Left renal cortex interstitium (tissue), 4 donors: ENCODE measurements at places on chromosomes 16 and 17.

GRCh38 chr17:46929413-46929812 is 6.5 kb downstream of the GOSR2 start:
- DNase-seq, result no peak

- DNase-seq, result no peak
Measured at GRCh38 chr17:50062293-50063243, 6.7 kb downstream of the ITGA3 start.

DNA sequence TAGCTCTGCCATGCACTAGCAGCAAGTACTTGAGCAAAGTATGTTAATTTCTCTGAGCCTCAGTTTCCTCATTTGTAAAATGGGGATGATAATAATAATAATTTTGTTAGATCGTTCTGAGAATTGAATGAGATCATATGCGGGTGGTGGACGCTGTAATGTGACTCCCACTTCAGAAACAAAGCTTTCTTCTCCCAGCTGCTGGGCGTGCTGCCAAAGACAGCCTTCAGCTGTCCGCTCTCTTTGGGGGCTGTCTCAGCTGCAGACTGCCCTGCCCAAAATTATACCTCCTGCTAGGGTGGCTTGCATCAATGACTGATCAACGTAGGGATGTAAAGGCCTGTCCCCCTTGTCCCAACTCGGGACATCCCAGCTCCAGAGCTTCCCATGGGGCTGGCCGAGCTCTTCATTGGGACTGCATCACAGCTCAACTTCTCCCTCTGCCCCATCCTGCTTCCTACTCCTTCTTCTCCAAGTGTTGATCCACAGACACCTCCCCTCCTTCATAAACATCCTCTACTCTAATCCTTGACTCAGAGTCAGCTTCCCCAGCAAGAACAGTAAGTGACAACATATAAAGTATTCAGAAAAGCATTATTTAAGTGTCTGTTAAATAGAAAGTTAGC is 30.7 kb upstream of the CDH5 start:
- peak; percentile 46 for DNase-seq

- no peak for DNase-seq
Measured at GRCh38 chr17:78027121-78027520, 68.6 kb downstream of the TNRC6C start.

DNA sequence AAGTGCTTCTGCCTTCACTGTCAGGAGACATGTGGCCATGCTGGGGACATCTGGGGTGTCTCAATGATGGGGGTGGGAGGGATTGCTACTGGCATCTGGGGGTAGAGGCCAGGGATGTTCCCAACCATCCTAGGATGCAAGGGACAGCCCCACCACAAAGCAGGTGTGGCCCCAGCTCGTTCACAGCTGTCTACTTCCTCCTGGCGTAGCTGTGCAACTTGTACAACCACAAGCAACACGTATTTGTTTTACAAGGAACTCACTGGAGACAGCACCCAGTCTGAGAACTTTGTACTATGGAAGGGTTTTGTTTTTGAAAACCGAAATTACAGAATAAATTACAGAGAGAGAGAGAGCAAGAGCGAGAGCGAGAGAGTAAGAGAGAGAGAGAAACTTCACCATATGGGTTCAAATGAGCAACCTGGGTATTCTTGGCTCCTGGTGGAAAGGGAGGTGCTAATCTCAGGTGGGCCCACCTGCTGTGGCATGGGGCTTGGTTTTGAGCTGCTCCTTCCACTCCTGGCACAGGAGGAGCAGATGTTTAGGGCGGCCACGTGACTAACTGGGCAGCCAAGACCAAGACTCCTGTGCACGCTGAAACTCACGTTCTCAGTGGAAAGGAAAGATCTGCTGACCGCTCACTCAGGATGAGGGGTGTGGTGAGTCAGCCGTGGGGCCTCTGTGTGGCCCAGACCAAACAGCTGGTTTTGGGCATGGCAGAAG is 17.5 kb upstream of the TNFRSF13B start:
- no peak for DNase-seq

- peak; percentile 28 for DNase-seq
Measured at GRCh38 chr17:77036841-77037381, 103.9 kb upstream of the SEC14L1 start.

- no peak for DNase-seq
Measured at GRCh38 chr16:30005341-30006094, 5.3 kb downstream of the DOC2A start.

- no peak for DNase-seq
Measured at GRCh38 chr16:66874079-66874775, 6.1 kb upstream of the PDP2 start.

DNA sequence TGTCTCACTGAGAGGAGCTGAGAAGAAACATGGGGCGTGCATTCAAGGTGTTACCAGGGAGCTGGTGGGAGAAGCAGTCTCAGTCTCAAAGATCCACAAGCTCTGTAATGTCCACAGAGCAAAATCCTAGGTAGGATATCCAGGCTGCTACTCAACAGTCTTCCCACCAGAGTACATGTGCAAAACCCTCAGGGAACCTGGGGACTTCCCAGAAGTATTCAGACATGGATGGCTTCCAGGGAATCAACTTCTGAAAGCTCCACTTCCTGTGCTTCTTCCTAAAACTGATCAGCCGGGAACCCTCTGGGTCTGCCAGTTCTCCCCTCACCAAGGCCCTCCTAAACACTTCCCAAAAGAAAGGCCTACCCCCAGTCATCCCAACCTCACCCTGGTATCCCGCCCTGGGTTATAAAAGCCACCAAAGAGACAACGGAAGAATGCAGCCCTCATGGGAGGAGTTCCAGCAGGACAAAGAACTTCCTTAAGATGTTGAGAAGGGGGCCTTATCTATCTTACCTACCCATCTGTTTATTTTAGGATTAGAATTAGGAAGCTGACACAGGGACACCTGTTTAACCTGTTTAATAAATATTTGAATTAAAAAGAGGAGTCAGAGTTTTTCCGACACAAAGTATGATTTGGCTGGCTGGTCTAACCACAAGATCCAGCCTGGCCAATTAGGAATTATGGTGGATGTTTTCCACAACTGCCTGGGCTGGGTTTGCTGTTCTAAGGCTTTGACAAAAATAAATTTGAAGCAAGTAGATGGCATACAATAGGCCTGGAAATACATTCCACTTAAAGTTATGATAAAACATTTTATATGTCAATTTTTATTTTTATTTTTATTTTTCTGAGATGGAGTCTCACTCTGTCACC is 37.0 kb downstream of the CUEDC1 start:
- DNase-seq, result no peak

- no peak for DNase-seq
Measured at GRCh38 chr16:17287166-17287800, 183.5 kb downstream of the XYLT1 start.

- no peak for DNase-seq
Measured at GRCh38 chr16:89098767-89099430, 5.2 kb downstream of the ACSF3 start.

DNA sequence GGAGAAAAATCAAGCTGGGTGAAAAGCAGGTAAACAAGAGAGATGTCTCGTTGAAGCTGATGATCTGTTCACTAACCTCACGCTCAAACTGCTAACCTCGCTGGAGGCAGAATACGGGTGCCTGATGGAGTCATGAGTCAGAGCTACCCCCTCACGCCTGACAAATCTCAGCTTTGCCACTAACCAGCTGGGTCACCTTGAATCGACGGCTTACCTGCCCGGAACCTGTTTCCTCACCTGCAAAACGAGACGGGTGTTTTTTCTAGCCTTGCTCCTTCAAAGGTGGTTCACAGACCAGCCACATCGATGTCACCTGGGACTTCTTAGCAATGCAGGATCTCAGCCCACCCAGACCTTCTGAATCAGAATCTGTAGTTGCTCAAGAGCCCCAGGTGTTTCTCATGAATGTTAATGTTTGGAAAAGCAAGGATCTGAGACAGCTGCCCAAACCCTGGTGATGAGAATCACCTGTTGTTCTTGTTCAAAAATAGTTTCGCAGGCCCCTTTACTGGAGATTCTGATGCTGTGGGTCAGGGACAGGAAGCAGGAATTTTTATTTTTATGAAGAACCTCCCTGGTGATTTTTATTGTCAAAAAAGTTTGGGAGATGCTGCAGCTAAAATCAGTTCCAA is 56.9 kb downstream of the MARCHF10 start:
- no peak for DNase-seq

DNA sequence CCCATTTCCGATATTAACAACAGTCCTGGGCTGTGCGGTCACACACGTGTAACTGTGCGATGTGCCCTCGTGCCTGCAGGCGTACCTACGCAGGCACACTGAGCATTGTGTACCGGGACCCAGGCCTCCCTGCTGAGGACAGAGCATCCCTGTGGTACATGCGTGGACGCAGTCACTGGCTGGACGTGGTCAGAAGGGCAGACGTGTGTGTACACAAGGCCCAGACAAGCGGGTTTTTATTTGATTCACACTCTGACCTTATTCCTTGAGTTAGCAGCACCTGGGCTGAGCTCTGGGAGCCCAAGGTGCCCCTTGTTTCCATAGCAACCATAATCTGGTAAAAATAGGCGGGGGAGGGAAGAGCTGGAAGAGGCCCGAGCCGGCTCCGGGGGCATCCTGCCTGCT is 19.5 kb downstream of the RAP1GAP2 start:
- no peak for DNase-seq

GRCh38 chr16:81327447-81328196 is 12.9 kb downstream of the GAN start:
- no peak for DNase-seq

GRCh38 chr17:80453998-80454556 is 22.3 kb downstream of the NPTX1 start:
- DNase-seq, result no peak

DNA sequence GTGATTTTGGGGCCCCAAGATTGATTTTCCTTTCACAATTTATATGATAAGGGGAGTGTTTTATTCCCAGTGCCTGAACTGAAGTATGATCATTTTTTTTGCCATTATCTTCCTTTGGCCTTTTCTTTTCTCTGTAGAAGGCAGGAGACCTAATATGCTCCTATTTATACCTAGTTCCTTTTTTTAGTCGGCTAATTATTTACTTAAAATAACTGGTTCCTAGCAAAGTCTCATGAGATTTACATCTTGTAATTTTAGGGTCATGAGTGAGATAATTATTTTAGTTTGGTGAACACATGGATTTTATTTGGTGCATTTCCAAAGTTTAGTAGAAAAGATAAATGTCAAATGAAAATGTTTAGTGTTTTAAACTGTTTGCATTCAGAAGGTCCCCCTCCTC is 24.8 kb downstream of the SEC14L1 start:
- no peak for DNase-seq

- no peak for DNase-seq
Measured at GRCh38 chr16:30858829-30859423, 35.0 kb downstream of the BCL7C start.

GRCh38 chr16:10817514-10817913 is 1.1 kb downstream of the TVP23A start:
- no peak for DNase-seq

- DNase-seq, result no peak
Measured at GRCh38 chr17:4748686-4749085, 9.0 kb upstream of the CXCL16 start.
